ENCODE measurements at places on chromosomes 5 and 9.
A peak's percentile ranks its signal among the peaks of the same experiment; 100 is the strongest.

DNA sequence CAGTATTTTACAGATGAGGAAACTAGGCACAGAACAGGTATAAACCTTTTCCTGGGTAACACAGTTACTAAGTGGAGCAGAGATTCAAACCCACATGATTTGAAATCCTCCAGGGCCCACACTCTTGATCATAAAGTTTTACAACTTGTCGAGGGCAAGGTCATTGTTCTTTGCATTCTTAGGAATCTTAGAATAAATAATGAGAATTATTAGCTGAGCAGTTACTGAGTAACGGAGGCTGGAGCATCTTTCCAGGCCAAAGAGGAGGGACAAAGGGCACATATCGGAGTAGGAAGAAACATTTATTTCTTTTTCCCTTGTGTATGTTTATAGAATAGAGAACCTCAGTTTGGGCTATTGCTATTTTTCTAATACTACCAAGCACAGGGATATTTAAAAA lies 27.1 kb upstream of the F2R start:
- DNase-seq: no peak

- no peak for DNase-seq
These were observed 99.6 kb downstream of the FANCC start for GRCh38 chr9:95217936-95218335.

DNA sequence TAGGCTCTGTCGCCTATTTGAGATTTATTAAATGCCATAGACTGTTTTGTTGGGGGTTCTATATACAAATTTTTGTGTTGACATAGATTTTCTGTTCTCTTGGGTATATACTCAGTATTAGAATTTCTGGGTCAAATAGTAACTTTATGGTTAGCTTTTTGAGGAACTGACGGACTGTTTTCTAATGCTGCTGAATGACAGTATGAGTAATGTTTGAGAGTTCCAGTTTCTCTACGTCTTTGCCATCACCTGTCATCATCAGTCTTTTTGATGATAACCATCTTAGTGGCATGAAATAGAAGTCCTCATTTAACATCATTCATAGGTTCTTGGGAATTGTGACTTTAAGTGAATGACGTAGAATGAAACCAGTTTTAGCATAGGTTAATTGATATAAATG lies 60.1 kb downstream of the CCDC171 start:
- no peak for DNase-seq

DNA sequence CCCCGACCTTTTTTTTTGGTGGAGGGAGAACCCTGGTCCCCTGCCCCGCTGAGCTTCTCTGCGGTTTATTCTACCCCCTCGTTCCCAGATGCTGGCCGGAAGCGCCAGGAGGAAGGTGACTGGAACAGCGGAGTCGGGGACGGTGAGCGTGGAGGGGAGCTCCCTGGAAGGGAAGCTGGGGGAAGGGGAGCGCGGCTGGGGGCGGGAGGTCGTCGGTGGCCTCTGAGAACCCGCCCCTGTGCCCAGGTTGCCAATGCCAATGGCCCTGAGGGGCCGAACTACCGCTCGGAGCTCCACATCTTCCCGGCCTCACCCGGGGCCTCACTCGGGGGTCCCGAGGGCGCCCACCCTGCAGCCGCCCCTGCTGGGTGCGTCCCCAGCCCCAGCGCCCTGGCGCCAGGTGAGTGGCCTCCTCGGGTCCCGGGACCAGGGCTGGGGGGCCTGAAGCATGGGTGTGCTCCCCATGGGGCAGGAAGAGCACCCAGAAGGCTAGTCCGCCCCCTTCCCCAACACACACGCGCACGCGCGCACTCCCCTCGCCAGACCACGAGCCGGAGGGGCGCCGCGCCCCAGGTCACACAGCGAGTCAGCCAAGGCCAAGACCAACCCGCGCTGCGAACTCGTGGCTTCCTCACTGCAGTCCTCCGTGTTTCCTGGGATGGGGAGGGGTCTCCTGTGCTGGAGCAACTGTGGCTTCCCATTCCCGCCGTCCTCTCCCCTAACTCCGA lies 10.6 kb downstream of the MYOZ3 start:
- no peak for DNase-seq

DNA sequence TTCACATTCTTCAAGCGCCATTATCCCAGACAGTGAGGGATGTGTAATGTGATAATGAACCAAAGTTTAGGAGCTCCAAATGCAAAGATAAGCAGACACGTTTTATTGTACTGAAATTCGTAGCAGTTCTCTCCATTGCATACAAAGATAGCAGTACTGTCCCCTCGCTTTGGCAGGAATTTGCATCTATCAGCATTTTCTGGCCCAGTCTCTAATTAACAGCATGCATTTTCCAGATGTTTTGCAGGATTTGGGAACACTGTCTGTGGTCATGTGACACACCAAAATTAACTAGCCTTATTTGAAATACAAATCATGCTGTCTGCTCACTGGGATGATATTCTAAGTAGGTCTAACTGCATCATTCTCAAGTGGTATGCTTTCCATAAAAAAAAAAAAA lies 235.9 kb upstream of the TRPM3 start:
- DNase-seq: no peak

GRCh38 chr9:36433386-36433785 lies 33.3 kb upstream of the RNF38 start:
- DNase-seq: no peak

DNA sequence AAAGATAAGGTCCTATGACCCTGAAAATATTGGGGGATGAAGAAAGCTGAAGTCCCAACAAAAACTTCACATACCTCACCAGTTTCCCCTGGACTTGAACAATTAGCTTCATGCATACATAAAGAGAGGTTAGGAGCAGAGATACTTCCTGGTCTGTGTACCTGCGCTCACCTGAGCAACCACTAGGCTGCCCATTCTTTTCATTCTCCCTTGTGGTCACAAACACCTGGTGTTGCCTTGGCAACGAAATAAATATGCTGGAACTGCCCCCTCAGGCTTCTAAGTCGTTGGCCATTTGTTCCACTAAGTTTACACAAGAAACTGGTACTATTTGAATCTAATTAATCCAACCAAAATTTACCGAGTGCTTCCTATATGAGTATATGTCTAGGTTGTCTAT lies 18.1 kb downstream of the OTP start:
- no peak for DNase-seq

DNA sequence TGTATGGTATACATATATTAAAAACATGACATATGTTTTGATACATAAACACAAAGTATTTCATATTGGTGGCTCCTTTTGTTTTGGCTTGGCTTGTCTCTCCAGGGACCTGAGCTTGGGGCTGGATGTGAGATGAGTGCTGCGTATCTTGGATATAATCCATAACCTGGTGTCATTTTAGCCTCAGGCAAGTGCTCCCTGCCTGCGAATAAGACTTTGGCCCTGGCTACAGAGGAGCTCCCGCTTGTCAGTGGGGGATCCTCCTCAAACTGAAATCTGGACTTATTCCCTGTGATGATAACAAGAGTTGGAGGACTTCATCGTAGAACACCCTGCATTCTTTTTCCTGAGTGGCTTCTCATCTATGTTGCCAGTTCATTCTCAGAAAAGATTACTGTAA lies 341.7 kb upstream of the CLINT1 start:
- no peak for DNase-seq

DNA sequence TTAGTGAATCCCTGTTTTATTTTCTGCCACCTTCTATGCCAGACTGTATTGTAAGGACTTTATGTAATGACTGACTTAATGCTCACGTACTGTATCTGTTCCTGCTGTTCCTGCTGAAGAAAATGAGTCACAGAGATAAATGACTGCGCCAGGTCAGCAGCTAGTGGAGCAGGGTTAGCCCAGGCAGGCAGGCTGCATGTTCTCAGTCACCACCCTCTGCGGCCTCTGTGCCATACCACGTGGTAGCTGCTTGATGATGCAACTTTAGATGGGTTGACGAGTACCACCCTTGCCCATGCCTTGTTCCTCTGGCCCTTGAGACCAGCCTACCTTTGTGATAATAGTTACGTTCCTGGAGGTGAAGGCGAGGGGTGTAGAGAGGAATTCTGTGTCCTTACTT lies 161.9 kb downstream of the TRIO start:
- peak; percentile 87 for DNase-seq

DNA sequence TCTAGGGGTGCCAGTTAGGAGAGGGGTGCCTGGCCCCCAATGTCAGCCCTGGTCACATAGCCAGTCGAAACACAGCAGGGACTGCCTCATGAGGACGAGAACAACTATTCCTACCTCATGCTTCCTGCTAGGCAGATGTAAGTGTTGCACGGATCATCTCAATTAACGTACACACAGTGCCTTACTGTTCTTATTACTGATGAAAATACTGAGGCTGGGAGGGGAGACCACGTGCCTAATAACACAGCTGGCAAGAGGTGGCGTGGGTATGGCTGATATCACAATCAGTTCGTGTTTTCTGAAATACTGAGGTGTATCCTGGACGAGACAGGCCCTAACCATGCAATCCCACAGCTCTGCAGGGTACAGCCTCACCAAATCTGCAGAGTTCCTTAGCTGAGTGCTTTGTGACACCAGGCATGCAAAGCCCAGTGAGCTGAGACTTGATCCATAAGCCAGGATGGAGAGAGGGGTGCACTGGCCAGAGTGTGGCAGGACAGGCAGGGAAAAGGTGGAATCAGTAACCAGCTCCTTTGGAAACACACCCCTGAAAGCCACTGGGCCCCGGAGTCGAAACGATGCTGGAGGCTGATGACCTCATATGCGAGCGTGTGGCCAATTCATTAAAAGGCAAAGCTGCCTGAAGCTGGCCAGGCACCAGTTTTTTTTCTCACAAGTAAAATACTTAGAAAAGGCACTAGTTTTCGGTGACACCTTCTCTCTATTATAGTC lies 63.9 kb downstream of the PRRT1B start:
- DNase-seq: peak; percentile 68

DNA sequence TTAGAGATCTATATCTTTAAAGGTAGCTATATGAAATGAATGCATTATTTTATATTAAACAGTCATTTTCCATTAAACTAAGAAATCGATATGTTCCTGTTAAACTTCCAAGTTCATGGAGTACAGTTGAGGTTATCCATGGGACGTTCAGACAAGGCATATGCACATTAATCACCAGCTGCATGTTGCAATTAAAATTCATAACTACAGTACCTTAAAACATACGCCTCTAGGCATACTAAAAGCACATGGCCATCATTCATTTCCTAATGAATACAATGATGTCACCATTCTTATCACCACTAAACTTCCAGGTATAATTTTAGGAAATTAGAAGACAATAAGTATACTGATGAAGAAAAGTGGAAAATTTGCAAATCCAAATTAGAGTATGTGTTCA lies 174.3 kb downstream of the CDH12 start:
- no peak for DNase-seq

- no peak for DNase-seq
These were observed 2.1 kb upstream of the CAMLG start for GRCh38 chr5:134736173-134736812.

- DNase-seq: no peak
These were observed 553.1 kb upstream of the TUSC1 start for GRCh38 chr9:26231391-26231790.

- peak; percentile 98 for DNase-seq
These were observed 122.1 kb upstream of the ADAMTS16 start for GRCh38 chr5:5017827-5018577.

DNA sequence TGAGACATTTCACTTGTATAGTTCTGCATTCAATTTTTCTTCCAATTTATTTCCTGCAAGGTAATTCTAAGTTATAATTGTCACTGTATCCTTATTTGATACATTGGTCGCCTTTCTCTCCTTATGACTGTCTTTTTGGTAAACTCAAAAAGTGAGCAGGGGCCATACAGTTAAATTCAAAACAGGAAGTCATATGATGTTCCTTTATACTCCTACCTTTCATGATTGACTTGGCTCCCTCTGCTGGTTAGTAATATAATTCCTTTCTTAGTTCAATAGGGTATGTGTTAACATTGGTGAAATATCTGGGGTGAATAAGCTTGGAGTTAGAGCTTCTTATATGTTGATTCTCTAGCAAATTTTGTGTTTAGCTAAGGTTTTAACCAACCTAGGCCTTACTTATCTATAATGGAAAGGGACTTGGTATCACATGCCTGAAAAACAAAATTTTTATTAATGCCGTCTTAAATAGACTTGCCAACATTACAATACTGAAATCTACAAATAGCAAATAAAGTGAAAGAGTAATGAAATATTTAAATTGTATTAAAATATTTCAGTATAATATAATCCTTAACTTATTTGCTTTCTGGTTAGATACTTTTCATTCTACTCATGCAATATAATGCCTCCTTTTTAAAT lies 6.0 kb upstream of the NIPBL start:
- DNase-seq: no peak

- no peak for DNase-seq
These were observed 28.8 kb downstream of the PDE8B start for GRCh38 chr5:77239126-77239741.

- DNase-seq: peak; percentile 49
These were observed 67.7 kb downstream of the PRDM6 start for GRCh38 chr5:123156577-123157296.

- DNase-seq: no peak
These were observed 1092.5 kb upstream of the SEMA6A start for GRCh38 chr5:117667105-117667504.

DNA sequence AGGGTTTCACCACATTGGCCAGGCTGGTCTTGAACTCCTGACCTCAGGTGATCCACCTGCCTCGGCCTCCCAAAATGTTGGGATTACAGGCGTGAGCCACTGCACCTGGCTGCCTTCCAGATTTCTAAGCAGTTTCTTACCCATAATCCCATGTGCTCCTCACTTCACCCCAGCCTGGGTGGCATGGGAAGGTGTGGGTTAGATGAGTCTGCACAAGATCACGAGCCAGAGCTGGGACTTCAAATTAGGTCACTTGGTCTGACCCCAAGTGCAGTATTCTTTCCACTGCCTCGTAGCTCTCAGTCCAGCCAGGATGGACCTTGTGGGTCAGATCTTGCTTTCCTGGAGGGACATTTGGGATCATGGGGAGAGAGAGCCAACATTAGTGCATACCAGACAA lies 37.5 kb upstream of the STRBP start:
- DNase-seq: no peak

- no peak for DNase-seq
These were observed 8.3 kb downstream of the ADRB2 start for GRCh38 chr5:148834689-148835088.

DNA sequence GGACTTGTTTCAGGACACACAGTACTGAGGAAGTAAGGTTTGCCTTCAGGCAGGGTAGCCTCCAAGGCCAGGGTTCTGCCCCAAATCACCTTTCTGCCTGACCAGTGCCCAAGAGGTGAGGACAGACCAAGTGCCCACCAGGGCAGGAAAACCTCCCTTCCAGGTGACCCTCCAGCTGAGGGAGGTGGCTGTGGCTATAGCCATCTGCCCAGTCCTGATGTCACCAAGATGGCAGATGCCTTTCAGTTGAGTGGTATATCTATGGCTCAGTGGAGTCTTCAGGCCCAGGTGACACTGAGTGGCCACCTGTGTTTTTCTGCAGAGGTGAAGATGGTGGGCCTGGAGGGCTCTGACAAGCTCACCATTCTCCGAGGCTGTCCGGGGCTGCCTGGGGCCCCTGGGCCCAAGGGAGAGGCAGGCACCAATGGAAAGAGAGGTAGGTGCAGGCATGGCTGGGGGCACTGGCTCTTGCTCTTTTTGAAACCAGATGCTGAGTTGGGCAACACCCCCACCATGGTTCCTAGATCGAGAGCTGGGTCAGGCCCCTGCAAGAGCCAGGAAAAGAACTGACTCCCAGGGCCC lies 1.7 kb downstream of the FCN2 start:
- no peak for DNase-seq
